ENCODE measurements at places on chromosomes 16 and 17.

GRCh38 chr16:66717112-66717675 is 20.7 kb upstream of the CMTM4 start:
- peak; percentile 44 for DNase-seq

GRCh38 chr16:46730126-46730525 is 18.0 kb downstream of the MYLK3 start:
- no peak for DNase-seq

DNA sequence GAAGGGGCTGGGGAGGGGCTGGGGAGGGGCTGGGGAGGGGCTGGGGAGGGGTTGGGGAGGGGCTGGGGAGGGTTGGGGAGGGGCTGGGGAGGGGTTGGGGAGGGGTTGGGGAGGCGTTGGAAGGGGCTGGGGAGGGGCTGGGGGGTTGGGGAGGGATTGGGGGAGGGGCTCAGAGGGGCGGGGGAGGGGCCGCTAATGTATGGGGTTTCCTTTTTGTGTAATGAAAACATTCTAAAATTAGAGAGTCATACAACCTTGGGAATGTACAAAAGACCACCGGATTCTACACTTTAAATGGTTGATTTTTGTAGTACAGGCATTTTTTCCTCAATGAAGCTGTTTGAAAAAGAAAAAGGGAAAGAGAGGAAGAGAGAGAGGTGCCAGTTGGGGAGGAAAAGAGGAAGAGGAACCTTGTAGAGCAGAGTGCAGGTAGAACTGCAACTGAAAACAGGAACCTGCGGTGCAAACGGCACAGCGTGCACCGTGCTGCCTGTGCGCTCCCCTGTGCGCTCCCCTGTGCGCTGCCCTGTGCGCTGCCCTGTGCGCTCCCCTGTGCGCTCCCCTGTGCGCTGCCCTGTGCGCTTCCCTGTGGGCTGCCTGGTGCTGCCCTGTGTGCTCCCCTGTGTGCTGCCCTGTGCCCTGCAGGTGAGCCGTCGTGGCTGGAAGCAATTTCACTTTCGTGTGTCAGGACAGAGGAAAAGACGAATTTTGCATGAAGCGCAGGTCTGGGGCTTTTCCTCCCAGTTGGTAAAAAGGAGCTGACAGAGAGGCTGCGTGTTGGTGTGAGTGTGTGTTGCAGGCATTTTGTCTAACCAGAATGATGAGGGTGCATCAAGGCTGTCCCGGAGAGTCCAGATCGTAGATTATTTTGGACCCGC is 40.8 kb downstream of the METRNL start:
- no peak for DNase-seq

- no peak for DNase-seq
Observed at GRCh38 chr17:50843150-50843905, 7.9 kb downstream of the WFIKKN2 start.

DNA sequence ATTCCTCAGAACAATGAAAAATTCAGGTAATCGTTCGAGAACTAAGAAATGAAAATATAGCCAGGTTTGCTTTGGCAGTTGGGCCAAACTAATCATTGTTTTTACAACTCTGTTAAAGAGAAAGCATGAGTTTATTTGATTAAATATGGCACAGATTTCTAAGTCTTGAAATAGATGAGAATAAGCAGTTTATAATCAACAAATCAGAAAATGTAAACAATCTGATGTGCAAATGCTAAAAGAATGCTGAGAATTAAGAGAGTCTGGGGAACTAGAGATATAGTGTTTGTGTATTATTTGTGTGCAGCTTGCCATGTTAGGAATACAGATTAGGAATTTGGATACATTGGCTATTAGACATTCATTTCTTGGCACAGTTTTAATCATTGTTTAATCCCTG is 212.5 kb downstream of the TANC2 start:
- peak; percentile 54 for DNase-seq

DNA sequence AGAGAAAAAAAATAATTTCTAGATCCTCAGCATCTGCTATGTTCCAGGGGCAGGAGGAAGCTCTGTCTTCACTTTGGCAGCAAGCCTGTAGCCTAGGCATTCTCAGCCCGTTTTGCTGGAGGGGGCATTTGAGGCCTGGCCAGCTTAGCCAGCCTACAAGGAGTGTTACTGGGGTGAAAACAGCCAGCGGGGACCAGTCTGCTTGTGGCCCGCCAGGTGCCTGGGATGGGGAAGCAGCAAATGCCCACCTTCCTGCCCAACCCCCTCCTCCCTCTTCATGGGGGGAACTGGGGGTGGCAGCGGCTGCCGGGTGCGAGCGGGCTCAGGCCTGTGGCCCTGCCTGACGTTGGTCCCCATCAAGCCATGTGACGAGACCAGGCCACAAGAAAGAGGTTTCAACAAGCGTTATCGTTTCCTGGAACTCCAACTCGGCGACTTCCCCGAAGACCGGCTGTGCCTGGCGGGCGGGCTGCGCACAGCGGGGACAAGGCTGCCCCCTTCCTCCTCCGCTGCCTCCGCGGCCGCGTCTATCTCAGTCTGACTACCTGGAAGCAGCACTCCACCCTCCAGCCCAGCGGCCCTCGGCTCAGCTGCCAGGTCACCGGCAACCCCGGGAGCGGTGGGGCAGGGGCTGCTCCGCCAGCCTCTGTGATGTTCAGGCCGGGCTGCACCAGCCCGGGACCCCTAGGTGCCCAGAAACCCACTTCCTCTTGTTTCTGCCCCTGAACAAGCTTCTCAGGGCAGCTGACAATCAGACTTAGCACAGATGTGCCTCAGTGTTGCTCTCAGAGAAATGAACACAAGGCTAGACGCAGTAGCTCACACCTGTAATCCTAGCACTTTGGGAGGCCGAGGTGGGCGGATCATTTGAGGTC is 22.9 kb downstream of the SOCS1 start:
- DNase-seq: no peak

- DNase-seq: peak; percentile 83
Observed at GRCh38 chr16:24689128-24689527, 40.3 kb upstream of the TNRC6A start.

- DNase-seq: no peak
Observed at GRCh38 chr16:19837331-19837980, 47.2 kb downstream of the GPRC5B start.

DNA sequence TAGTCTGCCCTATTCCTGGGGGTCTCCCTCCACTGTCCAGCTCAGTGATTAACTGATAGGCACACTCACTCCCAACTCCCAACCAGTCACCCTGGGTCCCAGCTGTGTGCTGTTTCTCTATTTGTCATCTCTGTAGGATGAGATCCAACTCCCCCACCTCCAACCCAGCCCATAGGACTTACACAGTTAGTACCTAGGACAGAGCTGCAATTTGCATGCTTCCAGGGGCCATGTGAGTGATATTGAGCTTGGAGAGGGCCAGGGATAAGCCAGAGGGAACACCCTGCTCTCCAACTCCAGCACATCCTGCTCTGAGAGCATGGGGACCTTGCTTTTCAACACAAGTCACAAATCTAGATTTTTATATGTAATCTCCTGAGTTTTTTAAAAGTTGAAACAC is 8.8 kb downstream of the C17orf113 start:
- DNase-seq: no peak

DNA sequence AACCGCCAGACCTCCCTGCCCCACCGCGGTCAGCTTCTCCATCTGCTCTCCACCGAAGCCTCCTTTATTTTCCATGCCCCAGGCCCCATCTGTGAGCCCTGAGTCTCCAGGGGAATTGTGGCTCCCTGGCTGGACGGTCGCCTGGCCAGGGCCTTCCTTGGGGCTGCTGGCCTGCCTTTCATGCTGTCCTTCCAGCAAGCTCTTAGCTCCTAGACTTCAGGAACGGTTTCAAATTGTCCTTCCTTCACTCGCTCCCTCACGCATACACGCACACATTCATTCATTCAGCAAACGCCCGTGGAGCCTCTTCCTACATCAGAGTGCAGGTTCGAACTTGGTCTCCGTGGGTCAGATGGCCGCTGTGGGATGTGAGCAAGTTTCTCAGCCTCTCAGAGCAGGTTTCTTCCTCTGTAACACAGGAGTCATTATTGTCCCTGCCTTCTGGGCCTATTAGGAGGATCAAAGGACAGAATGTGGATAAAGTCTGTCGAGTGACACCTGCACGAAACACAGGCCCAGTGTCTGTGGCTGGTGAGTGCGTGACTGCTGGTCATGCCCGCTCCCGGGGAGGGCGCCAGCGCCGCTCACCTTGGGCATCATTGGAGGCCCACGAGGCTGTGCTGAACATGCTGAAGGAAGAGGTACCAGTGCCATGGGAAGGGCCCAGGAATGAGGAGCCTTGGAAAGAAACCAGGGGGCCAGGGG is 18.7 kb upstream of the GSE1 start:
- no peak for DNase-seq

DNA sequence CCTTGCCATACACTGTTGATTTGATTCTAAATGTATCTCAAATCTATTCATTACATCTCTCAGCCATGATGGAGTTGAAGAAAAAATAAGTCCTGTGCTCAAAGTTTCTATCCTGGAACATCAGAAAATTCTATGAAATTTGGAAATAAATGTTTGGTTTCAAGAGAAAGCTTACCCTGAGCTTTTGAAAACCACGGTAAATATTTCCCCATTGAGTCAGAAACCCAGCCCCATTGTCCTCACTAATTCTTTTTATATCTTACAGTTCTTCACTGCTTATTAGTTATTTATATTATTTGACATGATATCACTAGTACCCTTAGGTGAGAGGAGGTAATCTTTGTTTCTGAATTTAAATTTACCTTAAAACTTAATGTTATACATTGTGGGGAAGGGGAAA is 128.5 kb downstream of the MRTFB start:
- no peak for DNase-seq

DNA sequence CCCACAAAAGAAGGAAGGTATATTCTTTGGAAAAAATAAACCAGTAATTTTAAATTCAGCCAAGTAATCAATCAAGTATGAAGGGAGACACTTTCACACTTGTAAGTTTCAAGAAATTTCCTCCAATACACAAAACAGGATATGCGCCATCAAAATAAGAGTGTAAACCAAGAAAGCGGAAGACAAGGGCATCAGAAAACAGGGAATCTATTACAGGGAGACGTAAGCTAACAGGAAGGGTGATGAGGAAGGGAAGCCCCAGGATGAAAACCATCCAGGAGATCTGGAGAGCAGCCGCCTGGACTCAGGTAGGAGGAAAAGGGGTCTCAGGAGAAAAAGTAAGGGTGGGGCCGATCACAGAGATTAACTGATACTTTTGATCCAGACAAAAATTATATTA is 31.8 kb upstream of the PITPNM3 start:
- DNase-seq: no peak

DNA sequence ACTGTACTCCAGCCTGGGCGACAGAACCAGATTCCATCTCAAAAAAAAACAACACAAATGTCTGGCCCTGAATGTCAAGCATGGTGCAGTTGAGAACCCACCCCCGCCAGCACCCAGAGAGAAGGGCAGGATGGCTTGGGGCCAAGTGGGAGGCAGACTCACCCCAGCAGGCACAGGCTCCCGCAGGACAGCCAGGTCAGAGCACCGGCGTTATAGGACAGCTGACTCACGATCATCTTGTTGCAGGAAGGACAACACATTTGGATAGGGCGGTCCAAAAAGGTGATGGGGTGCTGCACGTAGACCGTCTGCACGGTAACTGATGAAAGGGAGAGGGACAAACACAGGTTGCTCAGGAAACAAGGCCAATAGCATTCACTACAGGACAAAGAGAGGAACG is 33.3 kb downstream of the LITAF start:
- no peak for DNase-seq

DNA sequence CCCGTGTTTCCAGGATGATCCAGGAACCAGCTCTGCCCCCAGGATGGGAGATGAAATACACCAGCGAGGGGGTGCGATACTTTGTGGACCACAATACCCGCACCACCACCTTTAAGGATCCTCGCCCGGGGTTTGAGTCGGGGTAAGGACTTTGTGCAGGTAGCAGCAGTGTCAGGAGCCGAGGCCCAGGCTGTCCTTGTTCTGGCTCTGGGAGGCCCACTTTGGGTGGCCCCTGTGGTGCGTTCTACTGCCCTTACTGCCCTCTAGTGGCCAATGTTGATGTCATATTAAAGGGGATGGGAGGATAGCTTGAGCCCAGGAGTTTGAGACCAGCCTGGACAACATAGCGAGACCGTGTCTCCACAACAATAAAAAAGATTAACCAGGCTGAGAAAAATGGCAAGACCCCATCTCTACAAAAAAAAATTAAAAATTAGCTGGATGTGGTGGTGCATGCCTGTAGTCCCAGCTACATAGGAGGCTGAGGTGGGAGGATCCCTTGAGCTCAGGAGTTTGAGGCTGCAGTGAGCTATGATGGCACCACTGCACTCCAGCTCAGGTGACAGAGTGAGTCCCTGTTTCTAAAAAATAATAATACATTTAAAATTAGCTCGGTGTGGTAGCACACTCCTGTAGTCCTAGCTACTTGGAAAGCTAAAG is 20.9 kb upstream of the CLEC18A start:
- peak; percentile 49 for DNase-seq

DNA sequence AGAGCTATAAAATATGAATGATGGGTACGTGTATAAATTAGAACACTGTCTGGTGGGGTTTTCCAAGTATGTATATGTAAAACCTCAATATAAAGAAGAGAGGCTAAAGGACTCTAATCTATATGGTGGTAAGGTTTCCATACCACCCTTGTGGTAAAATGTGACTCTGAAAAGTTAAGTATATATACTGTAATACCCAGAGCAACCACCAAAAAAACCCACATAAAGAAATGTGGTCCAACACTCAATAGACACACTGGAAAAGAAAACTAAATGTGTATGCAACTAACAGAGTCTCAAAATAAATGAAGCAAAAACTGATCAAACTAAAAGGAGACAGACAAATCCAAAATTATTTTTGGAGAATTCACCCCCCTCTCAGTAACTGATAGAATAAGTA is 72.2 kb downstream of the XPO6 start:
- DNase-seq: no peak

- no peak for DNase-seq
Observed at GRCh38 chr17:2990396-2990795, 73.0 kb downstream of the OR1D5 start.

GRCh38 chr17:5772720-5773119 is 188.4 kb upstream of the NLRP1 start:
- DNase-seq: no peak

- DNase-seq: no peak
Observed at GRCh38 chr17:61135782-61136181, 263.9 kb upstream of the TBX2 start.

DNA sequence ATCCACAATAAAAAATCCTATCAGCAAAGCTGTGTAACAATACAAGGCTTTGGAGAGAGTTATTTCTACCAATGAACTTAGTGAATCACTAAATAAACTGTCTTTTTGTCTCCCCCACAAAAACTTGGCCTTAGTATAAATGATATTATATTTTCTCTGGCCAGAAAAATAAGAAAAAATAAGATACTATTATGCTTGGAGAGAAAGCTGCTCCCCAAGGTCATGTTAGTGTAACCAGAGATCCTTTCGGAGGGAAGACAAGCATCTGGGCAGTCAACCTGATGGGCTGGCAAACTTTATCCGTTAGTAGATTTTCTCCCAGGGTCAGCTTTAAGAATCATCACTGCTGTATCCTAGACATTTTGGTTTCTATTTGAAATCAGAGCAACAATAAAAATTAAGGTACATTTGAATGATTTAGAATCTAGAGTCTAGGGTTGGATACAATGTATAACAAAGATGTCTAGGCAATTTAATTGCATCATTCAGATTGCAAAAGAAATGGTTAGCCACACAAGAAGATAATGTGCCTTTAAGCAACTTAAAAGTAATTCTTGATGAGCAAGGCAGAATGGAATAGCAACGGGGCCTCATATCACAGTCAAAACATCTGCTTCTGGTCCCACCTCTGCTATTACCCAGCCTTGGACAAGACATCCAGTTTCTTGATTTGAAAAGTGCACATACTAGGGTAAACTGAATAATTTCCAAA is 280.4 kb downstream of the SLC39A11 start:
- no peak for DNase-seq
